ENCODE measurements at places on chromosomes 1 and 21.
A peak's percentile ranks its signal among the peaks of the same experiment; 100 is the strongest.

DNA sequence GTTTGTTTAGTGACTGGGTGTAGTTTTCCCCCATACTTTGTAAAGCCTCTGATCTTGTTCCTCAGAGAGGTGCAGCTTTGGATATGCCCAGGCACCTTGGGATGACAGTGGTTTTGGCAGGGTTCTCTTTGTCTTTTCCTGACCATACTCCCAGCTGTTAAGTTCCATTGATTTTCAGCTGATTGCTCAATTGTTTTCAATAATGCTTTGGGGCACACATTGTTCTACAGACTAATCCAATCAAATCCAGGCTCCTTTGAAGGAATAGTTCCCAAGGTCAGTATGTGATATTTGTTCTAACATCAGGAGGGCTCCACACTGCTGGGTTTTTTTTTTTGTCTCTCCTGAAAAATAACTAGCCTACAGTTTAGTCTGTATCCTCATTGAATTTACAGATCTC is 24.8 kb downstream of the PPP2R5A start:
- no peak for DNase-seq

- DNase-seq: no peak
These were observed 24.9 kb upstream of the PODN start for GRCh38 chr1:53037159-53037558.

DNA sequence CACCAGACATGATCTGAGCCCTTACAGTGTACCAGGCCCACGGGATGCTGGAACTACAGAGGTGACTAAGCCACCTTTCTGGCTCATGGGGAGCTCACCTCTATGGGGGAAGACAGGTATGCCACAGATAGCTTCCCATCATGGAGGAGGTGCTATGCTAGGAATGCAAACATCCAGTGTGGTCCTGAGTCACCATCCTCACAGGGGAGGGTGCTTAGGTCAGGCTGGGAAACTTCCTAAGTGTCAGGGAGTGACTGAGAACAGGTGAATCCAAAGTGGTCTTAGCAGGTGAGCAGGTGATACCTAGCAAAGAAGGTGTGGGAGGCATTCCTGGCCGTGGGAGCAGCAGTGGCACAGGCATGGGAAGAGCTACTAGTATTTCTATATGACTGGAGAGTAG is 8.6 kb upstream of the RASSF5 start:
- no peak for DNase-seq

GRCh38 chr21:32143241-32143939 is 135.5 kb downstream of the MIS18A start:
- no peak for DNase-seq

GRCh38 chr1:232676307-232676706 is 46.4 kb upstream of the SIPA1L2 start:
- DNase-seq: peak; percentile 4

Measured in stimulated activated CD4-positive, alpha-beta T cell treated with anti-CD3 and anti-CD28 coated beads, Interleukin-1b, Interleukin-23, amount 100 ng/mL, for 48 hours (primary cell).